ENCODE measurements at places on chromosomes 3 and 15. TPM values are rescaled to one million over a fixed set of nuclear protein-coding genes. Genes with fewer than 3 reads are reported as not detected.

Gene MAP6D1
- 10.7 TPM for total RNA-seq

Gene SLC6A1
- total RNA-seq = 740 TPM

Gene CCRL2
- 3.9 TPM for total RNA-seq

Gene RFX7
- total RNA-seq = 23.6 TPM

Gene SLC7A14
- 8.2 TPM for total RNA-seq

Gene GATM
- total RNA-seq = 279 TPM

Gene DNAH12
- 7.8 TPM for total RNA-seq

Gene PARL
- total RNA-seq = 22.6 TPM

Gene ABHD10
- total RNA-seq = 85.8 TPM

Gene TM4SF4
- 0.69 TPM for total RNA-seq

Gene TRIM69
- total RNA-seq = 41.8 TPM

Gene TERB2
- not detected for total RNA-seq

Gene C3orf20
- 0.20 TPM for total RNA-seq

Gene ERICH6
- 0.40 TPM for total RNA-seq

Gene GRAMD1C
- 10.5 TPM for total RNA-seq

Gene GMNC
- 1.4 TPM for total RNA-seq

Gene PCOLCE2
- 6.8 TPM for total RNA-seq

Gene CCDC66
- 42.2 TPM for total RNA-seq

Gene NLGN1
- total RNA-seq = 46.3 TPM

Gene MEX3B
- total RNA-seq = 8.8 TPM

Gene CCDC13
- 15.0 TPM for total RNA-seq

Gene GPR15
- not detected for total RNA-seq

Gene GATA2
- total RNA-seq = 0.99 TPM

Gene STT3B
- 143 TPM for total RNA-seq

Gene VIPR1
- 1.4 TPM for total RNA-seq

Gene IL12A
- 2.3 TPM for total RNA-seq

Gene IL5RA
- 9.4 TPM for total RNA-seq

Gene HRG
- total RNA-seq = not detected

Gene MEGF11
- total RNA-seq = 7.8 TPM

Gene DAPK2
- total RNA-seq = 4.0 TPM

Gene MESP2
- total RNA-seq = not detected

Gene TMEM266
- 4.9 TPM for total RNA-seq

Gene SLC12A1
- total RNA-seq = 5.6 TPM

Gene THUMPD3
- total RNA-seq = 50.1 TPM

Gene ZNF609
- 20.9 TPM for total RNA-seq

Gene TMEM212
- 0.40 TPM for total RNA-seq

Gene GXYLT2
- 30.9 TPM for total RNA-seq

Gene IRAK2
- total RNA-seq = 6.1 TPM

Gene MKRN2OS
- total RNA-seq = not detected

Gene GRAMD2A
- 1.4 TPM for total RNA-seq

Gene SLC9C1
- 0.50 TPM for total RNA-seq

Gene IQCF5
- total RNA-seq = not detected

Gene GOLGA6L7
- not detected for total RNA-seq

Gene TIMP4
- total RNA-seq = 8.7 TPM

Gene EMC7
- total RNA-seq = 47.1 TPM

Gene SPINT1
- 2.9 TPM for total RNA-seq

Gene TF
- 333 TPM for total RNA-seq

Gene TRH
- 7.0 TPM for total RNA-seq

Gene LRRK1
- total RNA-seq = 5.2 TPM

Gene HCN4
- 1.2 TPM for total RNA-seq

Gene TMEM115
- total RNA-seq = 49.6 TPM

Gene CD86
- 10.9 TPM for total RNA-seq

Gene LMCD1
- 22.9 TPM for total RNA-seq

Gene DAZL
- total RNA-seq = not detected

Gene PLA2G4D
- 0.10 TPM for total RNA-seq

Gene PEX5L
- total RNA-seq = 39.6 TPM

Gene NUP210
- 11.0 TPM for total RNA-seq

Gene ILDR1
- not detected for total RNA-seq

Measured in spinal cord (tissue), 10 donors.